ENCODE measurements at places on chromosomes 5 and 9. TPM values are rescaled to one million over a fixed set of nuclear protein-coding genes. Genes with fewer than 3 reads are reported as not detected.

The CDH9 gene
- total RNA-seq: 0.25 TPM

The FCHSD1 gene
- total RNA-seq: 11.9 TPM

The CD72 gene
- 0.49 TPM for total RNA-seq

The STING1 gene
- total RNA-seq: 60.0 TPM

All from mesangial cell (primary cell).